Body of pancreas (tissue), 4 donors: ENCODE measurements at places on chromosomes 7 and 10. TPM values are rescaled to one million over a fixed set of nuclear protein-coding genes. Genes with fewer than 3 reads are reported as not detected.

DNA sequence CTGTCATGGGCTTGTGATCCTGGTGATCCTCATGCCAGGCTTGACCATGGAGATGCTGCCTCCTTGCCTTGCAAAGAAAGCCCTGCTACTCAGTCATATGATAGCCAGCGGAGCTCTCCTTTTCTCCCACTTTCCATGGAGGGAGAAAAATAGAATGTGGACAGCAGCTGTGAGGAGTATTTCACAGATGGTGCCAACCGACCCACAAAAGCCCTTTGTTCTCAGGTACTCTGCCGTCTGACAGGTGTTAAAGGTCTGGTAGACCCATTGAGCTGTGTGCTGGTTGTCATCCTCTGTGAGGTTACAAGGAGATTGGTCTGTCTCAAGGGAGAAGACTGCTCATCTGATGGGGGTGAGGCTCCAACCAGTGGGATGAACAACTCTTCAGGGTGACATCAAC lies 29.5 kb upstream of the COBL start:
- H3K4me1 ChIP-seq, result peaks cover 46% of the 10 kb centered on the region
- DNase-seq, result no peak
- peak overlapping the region; percentile 78 for H3K27ac ChIP-seq

GRCh38 chr7:106827626-106828025 lies 37.5 kb upstream of the PIK3CG start:
- DNase-seq, result no peak
- no peak overlapping the region for H3K27ac ChIP-seq
- H3K27me3 ChIP-seq, result no peaks in the 10 kb centered on the region

HOXA6 gene
- not detected for total RNA-seq

CAMK2G gene
- total RNA-seq, result 17.4 TPM
